NCI-H187 (cell line): ENCODE measurements at places on chromosomes 4 and X.

DNA sequence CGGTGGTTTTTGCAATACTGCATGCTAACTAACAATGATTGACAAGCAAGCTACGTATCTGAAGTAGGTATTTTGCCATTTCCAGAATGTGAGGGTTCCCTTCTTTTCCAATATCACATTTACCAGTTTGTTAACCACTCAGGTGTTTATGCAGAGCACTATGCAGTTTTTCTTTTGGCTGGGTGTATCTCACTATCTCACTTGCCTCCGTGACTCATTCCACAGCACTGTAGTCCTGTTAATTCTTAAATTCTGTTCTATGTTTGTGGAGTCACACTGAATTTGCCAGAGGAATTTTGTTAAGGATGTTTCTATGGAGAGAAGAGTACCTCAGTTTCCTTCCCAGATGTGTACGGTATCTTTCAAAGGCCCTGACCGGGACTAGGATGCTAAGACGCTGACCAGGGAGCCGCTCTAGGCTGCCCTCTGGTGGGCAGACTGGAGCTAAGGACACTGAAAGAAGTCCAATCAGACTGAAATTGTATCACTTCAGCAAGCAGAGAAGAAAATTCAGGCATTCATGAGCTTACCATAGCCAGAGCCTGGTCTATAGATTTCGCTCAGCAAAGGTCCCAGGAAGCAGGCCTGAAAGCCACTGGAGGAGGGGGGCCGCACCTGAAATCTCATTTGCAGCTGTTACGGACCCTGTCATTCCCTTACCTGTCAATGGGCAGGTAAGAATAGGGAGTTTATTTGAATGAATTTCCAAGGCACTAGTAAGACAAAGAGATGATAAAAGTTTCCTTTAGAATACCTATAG, 388.4 kb upstream of the SPOCK3 start:
- peak; percentile 0 for DNase-seq

DNA sequence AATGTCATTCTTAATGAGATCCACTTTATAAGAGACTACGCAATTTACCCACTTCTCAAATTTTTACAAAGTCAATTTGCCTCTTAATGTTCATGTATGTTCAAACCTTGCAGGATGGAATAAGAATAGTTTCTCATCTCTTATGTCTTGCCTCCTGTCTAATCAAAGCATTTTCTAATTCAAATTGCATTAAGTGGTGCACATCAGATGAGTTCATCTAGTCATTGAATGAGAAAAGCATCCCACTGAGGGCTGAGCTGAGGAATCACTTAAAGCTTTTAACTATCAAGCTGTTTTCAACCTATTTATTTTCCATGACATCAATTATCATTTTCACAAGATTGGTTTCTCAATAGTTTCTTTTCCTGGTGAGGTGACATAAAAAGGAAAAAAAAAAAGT, 1964.0 kb downstream of the PCDH7 start:
- no peak for DNase-seq

DNA sequence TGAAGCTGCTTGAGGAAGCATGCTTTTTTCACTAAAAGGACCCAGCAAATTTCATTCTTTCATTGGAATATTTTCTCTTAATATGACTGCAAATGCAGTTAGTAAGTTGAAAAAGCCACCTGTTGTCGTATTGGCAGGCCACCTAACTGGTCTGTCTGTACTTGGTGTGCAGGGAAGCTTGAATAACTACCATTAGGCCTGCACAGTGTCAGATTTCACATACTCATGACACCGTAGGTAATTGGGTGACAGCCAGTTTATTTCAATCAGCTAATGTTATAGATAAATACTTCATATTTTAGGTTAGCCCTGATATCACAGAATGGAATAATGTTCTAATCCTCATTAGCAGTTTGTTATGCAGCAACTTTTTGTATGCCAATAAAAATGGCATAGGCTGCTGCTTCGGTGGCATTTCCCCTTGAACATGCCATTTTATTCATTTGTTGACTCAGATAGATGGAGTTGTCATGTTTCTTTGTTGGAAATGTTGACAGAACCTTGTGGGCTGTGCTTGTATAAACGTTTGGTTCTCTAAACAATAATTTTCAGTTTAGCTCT, 173.7 kb downstream of the RPA4 start:
- no peak for DNase-seq

DNA sequence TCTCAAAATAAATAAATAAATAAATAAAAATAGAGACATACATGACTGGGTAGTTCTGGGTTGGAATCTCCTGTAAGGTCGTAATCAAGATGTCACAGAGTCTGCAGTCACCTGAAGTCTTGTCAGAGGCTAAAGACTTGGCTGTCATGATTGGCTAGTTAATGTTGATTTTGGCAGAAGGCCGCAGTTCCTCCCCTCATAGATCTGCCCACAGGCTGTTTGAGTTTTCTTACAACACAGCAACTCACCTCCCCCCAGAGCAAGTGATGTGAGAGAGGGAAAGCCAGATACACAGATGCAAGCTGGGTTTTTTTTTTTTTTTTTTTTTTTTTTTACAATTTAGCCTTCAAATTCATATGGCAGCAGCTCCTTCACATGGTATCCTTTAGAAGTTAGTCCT, 36.4 kb upstream of the BMPR1B start:
- no peak for DNase-seq

DNA sequence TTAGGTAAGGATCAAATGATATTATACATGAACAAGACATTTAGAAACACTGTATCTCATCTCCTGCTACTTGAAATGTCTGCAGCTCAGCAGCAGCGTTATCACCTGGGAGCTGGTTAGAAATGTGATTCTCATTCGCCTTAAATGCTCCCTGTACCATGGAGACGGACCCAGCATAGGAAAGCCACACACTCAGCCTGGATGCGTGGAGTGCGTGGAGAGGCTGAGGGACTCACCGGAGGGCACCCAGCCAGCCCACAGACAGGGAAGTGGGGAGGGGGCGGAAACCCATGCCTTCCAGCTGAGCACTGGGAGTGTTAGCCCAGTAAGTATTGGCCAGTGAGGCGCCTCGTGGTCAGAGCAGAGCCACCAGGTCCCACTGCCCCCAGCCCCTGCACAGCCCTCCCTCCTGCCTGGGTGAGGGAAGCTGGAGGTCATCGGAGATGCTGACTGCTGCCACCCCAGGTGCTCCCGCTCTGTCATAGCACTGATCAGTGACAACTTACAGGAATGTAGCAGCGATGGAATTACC, 15.2 kb downstream of the SUPT20HL1 start:
- no peak for DNase-seq

GRCh38 chrX:76076124-76076523, 96.7 kb upstream of the PBDC1 start:
- no peak for DNase-seq

- no peak for DNase-seq
These were observed 166.6 kb downstream of the SPRY1 start for GRCh38 chr4:123562994-123563750.

GRCh38 chr4:168265327-168265726, 53.2 kb downstream of the DDX60 start:
- no peak for DNase-seq

- no peak for DNase-seq
These were observed 1470.8 kb upstream of the ADGRL3 start for GRCh38 chr4:59729321-59729720.

GRCh38 chr4:6178757-6179156, 21.6 kb downstream of the JAKMIP1 start:
- DNase-seq = no peak

DNA sequence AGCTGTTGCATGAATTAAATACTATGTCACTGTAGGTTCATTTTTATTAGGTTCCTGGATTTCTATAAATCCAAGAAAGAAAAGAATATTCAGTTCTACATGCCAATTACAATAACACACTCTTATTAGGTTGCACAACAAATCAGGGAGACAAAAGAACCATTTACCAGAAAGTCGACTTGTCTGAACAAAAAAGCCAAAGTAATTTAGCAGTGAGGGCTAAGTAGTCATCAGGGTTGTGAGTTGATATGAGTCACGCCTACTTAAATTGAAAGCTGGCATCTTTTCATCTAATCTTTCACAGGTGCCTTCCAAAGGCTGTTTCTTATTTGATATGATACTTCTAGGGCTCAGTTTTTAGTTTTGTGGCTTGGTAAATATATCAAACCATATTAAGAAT, 25.4 kb upstream of the GNRHR start:
- DNase-seq = no peak

DNA sequence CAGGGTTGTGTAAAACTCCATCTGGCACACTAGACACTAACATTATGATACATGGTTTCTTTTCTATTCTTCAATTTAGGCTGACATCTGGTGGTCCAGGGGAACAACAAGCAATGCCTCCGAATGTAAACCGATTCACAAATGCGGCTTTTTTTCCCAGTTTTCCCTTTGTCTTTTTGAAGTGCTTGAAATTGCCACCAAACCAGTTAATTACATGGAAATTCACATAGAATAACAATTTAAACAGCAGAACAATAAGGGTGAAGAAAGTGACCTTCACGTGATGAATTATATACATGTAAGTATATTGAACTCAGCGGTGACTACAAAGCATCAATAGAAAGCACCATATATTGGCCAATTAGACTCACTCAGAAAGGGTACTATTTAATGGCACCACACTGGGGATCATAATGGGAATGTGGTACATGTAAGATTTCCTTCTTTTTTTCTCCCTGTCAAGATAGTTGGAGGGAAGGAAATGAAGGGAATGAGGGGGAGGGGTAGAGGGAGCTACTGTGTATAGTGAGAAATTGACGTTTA, 103.9 kb downstream of the MMRN1 start:
- no peak for DNase-seq

DNA sequence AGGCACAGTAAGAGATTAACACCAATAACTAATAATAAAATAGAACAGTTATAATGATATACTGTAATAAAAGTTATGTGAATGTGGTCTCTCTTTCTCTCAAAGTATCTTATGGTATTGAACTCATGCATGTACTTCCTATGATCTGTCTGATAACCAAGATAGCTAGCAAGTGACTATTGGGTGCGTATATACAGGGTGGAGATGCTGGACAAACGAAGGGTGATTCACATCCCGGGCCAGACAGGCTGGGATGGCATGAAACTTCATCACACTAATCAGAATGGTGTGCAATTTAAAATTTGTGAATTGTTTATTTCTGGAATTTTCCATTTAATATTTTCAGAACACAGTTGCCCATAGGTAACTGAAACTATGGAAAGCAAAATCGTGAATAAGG, 96.8 kb downstream of the PHEX start:
- no peak for DNase-seq

GRCh38 chr4:37268319-37268718, 23.8 kb downstream of the NWD2 start:
- peak; percentile 62 for DNase-seq

- DNase-seq = no peak
These were observed 62.5 kb upstream of the GPR174 start for GRCh38 chrX:79081895-79082512.

DNA sequence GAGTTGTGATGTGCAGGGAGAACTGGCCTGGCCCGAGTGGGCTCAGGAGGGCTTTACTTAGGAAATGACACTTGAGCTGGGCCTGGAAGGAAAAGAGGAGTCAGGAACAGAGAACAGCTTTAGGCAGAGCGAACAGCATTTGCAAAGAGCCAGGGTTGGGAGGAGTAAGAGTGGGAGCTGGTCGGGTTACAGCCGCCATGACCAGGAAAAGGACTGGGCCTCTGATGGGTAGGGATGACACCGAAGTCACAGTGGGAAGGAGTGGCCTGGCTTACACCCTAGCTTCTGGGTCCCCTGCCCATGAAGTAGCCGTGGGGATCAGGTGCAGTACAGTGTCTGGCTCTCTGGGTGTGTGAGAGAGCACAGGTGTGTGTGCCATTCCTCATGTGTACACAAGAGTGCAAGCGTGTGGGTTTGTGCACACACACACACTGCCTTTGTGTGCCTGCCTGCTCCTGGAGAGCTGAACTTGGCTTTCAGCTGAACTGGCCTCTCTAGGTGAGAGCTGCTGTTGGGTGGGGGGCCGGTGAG, 31.6 kb downstream of the TRMT44 start:
- DNase-seq = no peak

DNA sequence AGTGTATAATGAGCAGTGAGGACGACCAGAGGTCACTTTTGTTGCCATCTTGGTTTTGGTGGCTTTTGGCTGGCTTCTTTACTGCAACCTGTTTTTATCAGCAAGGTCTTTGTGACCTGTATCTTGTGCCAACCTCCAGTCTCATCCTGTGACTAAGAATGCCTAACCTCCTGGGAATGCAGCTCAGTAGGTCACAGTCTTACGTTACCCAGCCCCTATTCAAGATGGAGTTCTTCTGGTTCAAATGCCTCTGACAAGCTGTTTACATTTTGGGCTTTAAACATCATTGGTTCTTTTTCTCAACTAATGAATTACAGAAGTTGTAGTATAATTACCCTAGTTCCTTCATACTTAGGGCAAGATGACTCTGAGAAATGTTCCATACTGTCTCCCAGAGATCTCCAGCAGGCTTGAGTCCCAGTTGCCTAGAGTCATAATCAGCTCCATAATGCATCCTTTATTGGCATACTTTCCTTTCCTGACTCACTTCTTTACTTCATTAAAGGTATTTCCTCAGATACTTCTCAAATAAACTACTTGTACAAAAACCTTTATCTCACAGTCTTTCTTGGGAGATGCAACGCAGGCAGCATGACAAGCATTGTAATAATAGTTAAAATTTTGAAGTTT, 136.5 kb downstream of the KDM6A start:
- no peak for DNase-seq

DNA sequence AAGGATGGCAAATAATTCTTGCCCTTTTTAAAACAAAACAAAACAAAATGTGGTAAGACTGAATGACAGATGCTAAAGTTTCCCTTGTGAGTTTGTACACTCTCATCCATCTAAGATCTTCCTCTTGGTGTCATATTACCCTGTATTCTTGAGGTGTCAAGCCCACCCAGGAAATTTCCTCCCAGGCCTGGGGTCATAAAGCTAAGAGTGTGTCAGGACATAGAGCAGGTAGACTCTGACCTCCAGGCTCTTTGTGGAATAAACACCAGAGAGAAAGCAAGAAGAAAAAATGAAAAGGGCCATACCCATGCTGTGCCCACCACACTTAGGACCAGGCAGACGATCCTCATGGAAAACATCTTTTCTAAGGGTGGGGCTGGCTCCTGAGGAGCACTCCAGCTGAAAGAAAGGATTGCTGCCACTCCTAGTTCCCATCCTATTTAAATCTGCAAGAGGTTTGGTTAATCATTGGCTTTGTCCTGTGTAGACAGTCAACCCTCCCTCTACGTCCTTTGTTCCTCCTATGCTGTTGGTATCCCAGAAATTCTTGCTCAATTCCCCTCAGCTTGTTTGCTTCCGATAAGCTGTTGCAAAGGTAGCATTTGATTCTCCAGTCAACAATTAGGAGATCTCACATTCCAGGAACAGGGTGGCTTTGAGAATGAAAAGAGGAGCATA, at the start of gene FGA:
FGA (minus strand) TSS at position 414 of the 678 bp plus-strand sequence; CDS start at position 359, 55 bp downstream.
- DNase-seq = no peak

GRCh38 chr4:77022560-77023179, 53.1 kb downstream of the CCNI start:
- DNase-seq = no peak
